Stimulated activated CD4-positive, alpha-beta T cell treated with anti-CD3 and anti-CD28 coated beads, TNF-alpha, amount 100 ng/mL, for 1 hour (primary cell): ENCODE measurements at places on chromosomes 2 and 18.

GRCh38 chr2:176491172-176491904 lies 222.1 kb downstream of the MTX2 start:
- no peak for DNase-seq

DNA sequence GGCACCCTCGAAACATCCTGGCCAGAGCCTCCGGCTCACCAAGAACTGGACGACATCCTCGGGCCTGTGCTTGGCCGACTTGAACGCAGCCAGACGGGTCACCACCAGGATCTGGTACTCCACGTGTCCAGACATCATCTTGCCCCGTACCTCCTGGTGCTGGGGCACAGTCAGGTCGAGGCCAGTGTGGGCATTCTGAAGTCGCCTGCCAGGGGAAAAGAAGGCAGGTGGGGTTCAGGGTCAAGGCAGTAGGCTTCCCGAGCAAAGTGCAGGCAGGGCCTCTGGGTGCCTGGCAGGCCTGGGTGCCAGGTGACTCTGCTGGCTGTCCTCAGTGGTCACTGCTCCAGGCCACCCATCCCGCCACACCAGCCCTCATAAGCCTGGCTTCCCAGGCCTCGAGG lies 5.6 kb downstream of the HS1BP3 start:
- no peak for DNase-seq

GRCh38 chr2:216596236-216596979 lies 36.8 kb upstream of the IGFBP2 start:
- DNase-seq: no peak

DNA sequence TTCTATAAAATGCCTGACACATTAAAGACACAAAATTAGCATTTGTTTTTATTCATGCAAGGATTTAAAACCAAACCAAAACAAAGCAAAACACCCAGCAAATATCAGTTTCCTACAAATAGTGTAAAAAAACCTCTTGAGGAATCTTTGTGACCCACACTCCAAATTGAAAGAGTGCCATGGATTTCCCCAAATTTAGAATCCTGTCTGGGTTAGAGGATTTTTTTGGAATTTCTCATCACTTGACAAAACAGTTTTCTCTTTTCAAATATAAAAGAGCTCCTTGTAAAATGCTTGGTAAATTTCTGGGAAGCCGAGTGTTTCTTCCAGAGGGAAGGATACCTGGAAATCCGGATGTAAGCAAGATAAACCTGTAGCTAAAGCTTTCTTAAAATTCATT lies 1.7 kb upstream of the FN1 start:
- DNase-seq: no peak

DNA sequence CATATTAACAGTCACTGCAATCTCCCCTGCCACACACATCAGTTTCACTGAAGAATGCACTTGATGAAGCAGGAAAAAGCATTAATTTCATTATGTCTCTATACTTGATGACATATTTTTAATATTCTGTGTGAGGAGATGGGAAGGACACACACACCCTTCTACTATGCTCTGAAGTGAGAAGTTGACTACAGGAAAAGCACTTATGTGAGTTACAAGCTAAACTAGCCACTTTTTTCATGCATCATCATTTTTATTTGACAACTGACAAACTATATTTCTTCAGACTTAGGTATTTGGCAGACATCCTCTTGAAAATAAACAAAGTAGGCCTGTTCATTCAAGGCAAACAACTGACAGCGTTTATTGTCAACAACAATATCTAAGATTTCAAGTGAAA lies 150.4 kb upstream of the ID2 start:
- no peak for DNase-seq

GRCh38 chr2:61538920-61539520 lies 864 bp upstream of the XPO1 start:
- DNase-seq: no peak

DNA sequence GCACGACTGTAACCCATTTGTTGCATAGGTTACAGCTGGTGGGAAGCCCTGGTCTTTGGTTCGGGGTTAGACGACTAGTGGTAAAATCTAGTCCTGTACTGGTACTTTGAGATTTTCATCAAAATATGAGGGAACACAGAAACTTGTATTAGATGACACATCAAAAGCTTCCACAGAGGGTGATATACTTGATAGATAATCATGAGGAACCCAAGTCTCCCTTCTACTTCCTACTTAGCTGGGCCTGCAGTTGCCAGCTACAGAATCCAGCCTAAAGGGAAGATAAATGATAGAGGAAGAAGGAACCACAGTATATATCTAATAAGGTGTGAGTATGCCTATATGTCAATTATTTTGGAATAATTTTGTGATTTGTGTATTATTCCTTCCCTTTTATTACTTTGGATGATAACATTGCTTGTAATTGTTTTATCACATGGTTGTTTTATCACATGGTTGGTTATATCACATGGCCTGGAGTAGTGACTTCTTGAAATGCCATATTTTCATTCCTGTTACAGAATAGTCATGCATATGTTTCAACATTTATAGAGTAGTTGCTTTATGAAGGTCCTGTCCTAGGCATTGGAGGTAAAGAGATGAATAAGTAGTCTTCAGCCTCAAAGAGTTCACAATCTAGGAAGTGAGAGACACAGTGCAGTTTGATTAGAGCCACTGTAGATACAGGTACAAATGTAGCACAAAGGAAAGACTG lies 2.9 kb downstream of the AGPS start:
- DNase-seq: no peak

DNA sequence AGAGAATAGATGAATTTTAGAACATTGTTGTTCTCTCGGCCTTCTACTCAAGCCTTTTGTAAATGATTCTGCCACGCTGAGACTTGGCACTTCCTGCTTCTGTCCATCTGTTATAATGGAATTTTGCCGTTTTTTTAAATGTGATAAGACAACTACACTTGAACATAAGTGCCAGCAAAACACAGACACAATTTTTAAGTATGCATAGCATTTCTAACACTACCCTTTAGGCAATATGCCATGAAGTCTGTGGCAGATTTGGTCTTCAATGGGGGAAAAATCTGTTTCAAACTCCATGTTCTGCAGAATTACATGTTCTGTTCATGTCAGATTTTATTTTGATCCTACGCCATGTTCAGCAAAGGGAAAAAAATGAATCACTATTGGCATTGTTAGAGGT lies 1170.7 kb upstream of the SLC39A10 start:
- DNase-seq: no peak

DNA sequence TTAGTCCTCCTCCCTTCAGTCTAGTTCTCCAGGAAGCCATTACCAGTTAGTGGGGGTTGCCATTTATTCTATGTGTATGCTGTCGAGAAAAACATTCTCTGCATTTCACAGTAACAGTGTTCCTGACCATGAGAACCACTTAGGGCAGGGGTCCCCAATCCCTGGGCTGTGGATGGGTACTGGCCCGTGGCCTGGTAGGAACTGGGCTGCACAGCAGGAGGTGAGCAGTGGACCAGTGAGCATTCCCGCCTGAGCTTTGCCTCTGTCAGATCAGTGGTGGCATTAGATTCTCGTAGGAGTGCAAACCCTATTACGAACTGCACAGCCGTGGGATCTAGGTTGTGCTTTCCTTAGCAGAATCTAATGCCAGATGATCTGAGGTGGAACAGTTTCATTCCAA lies 15.8 kb downstream of the ITGA4 start:
- no peak for DNase-seq

DNA sequence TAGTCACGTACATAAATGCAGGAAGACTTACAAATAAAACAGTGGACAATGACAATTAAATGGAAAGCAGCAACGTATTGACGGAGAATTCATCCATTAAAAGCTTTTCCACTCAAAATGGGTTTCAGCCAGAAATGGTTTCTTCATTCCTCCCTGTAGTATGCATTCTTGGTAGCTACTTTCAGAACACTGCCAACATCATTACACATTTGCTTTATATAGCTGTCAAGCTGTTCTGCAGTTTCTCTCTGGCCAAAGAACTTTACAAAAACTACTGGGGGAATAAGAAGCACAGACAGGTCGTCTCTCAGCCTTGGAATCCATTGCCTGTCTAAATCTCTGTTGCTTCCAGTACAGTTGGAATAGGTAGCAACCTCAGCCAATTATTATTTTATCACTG lies 84.1 kb upstream of the NCKAP5 start:
- no peak for DNase-seq

- no peak for DNase-seq
Observed at GRCh38 chr2:58419983-58420382, 178.9 kb upstream of the FANCL start.

DNA sequence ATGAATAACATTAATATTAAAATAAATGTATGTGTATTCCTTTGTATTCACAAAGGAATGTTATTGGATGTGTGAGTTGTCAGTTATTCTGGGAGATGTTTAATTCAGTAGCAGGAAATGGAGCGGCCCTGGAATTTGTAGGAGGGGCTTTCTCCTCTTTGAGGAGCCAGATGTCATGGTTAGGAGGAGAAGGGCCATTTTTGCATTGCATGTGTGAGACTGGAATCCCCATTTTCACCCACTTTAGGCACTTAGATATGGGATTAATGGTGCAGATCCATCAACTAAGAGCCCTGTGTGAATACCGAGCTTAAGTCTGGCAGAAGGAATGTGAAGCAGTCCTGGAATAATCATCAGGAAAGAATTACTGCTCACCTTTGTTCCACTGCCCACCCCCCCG lies 439.2 kb downstream of the PARD3B start:
- no peak for DNase-seq

- DNase-seq: no peak
Observed at GRCh38 chr2:6970551-6970950, 53.3 kb downstream of the RNF144A start.

- no peak for DNase-seq
Observed at GRCh38 chr2:158546412-158547144, 89.8 kb downstream of the PKP4 start.

GRCh38 chr2:235050980-235051351 lies 99.1 kb downstream of the SH3BP4 start:
- no peak for DNase-seq

- no peak for DNase-seq
Observed at GRCh38 chr2:155162494-155162893, 464.0 kb downstream of the KCNJ3 start.

DNA sequence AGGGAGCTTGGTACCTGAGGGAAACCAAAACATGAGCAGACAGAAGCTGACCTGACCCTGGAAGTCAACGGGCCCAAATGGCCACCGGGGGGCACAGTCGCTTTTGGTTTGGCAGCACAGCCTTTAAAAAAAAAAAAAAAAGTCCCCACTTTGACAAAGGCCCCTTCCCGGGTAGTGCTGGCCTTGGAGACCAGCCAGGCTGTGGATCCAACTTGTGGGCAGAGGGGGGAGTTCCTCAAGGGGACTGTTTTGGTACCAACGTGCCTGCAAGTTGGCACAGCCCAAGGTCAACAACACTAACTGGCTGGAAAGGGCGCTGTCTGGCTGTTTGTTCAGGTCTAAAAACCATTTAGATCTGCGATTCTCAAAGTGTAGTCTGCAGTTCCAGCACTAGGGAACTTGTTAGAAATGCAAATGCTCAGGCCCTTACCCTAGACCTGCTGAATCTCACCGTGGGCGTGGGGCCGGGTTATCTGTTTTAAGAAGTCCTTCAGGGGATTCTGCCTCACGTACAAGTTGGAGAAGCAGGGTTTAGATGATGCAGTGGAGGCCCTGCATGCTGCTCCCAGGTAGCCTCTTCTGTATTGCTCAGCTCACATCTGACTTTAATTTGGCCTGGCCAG lies 83.0 kb downstream of the LPIN1 start:
- DNase-seq: peak; percentile 31

DNA sequence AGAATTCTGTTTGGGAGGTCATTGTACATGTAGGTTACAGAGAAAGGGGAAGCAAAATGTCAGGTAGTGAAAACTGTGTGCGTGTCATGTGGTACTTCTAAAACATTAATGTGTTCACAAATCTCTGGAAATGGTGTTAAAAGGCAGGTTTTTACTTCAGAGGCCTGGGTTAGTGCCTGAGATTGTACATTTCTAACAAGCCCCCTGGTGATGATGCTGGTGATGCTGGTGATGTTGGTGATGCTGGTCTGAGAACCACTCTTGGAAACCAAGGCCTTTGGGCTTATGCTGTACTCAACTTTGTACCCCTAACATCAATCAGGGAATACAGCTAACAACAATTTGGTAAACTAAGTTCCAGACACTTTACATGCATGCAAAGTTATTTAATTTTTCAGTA lies 187.1 kb downstream of the SCG2 start:
- DNase-seq: no peak

GRCh38 chr2:46471-47345 lies at the start of gene FAM110C:
TSS of gene FAM110C (minus strand) at chr2:46505. CDS start at chr2:46385, 120 bp downstream.
- DNase-seq: peak; percentile 7

GRCh38 chr2:1588978-1589621 lies 155.2 kb downstream of the PXDN start:
- no peak for DNase-seq

- peak; percentile 49 for DNase-seq
Observed at GRCh38 chr18:3450012-3450798, at the start of gene TGIF1. TSS of gene TGIF1 (plus strand) at chr18:3450172. CDS start at chr18:3450490, 318 bp downstream.

DNA sequence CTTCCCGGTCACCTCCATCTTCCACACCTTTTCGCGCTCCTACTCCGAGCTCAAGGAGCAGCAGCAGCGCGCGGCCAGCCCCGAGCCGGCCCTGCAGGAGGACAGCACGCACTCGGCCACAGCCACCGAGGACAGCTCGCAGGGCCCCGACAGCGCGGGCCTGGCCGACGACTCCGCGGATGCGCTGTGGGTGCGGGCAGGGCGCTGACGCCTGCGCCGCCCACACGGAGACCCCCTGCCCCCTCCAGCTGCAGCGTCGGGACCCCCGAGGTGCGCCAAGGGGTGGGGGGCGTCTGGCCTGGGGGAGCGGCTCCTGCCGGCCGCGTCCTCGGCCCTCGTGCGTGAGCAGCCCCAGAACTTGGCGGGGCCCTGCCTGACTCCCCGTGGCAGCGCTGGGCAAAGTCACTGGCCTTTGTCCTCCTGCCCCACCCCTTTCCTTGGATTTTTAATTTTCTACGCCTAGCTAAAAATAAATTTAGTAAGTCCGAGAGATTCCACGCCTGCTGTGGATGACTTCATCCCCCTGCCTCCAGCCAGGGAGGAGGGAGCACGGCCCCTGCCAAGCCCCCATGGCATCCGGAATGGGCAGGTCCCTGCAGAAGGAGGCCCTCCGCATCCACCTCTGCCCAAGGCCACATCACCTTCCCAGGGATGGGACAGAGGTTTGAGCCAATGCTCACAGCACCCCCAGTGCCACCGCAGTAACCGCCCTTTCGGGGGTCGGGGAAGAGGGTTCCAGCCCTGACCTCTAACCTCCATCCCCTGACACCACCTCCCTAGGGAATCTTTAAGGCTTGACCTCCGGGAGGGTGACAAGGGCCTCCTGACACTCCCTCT lies 51.6 kb downstream of the SLC66A2 start:
- no peak for DNase-seq

DNA sequence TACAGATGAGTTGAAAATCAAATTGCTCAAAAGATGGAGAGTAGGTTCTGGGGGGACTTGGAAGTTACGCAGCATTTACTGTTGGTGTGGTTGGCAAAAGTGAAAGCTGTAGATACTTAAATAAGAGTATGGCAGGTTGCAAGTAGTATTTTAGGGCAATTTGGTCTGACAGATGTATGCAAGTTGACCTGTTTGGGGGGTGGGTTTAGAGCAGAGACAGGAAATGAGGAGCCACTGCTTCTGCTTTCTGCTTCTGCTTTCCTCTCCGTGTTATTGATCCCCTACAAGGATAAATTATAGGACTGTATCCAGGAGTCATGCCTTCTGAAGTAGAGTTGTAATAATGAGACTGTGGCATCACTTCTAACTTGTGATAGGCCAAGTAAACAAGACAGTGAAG lies 71.2 kb downstream of the EPAS1 start:
- DNase-seq: no peak

GRCh38 chr18:63192885-63193349 lies 126.7 kb downstream of the BCL2 start:
- no peak for DNase-seq
